ENCODE measurements at places on chromosomes 16 and 17. TPM values are rescaled to one million over a fixed set of nuclear protein-coding genes. Genes with fewer than 3 reads are reported as not detected.

- no peak for DNase-seq
Observed at GRCh38 chr16:14042706-14043105, 28.4 kb upstream of the MRTFB start.

GRCh38 chr16:57794849-57795430, 7.4 kb downstream of the KIFC3 start:
- DNase-seq = no peak

DNA sequence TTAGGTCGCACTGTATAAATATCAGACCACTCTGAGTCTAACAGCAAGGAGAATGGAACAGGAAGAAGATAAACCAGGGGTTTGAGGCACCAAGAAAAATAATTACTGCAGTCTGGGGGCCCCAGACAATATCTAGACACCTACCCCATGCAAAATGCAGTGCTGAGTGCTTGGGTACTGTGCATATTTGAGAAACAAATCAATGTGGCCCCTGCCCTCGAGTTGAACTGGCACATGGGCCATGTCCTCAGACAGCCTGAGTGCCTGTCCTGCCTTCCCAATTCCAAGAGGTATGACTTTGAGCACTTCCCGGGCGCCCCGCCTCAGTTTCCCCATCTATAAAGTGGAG, 6.2 kb upstream of the CIITA start:
- no peak for DNase-seq

DNA sequence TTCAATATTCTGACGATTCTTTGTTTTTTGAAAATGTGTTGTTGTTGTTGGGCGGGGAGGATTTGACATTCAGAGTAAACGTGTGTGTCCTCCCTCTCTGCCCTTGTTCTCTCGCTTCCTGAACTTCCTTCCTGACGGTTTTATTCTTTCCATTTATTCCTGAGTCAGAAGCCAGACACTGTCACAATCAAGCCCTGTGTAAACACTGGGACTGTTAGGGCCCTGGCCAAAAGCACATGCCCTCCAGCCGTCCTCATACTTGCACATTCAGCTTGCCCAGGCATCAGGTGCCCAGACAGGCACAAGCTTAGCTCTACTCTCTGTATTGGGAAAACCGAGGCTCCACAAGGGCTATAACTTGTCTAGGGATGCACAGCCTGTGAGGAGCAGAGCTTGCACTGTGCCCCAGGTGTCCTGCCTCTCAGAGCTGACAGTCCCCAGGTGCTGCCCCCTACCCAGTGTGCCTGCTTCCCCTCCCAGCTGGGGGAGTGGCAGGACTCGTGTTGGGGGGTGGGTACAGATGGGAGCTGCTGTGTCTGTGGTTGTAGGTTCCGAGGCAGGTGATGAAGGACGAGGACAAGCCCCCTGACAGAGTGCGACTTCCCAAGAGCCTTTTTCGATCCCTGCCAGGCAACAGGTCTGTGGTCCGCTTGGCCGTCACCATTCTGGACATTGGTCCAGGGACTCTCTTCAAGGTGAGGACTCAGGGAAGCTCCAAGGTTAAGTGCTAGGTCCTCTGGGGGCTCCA, 9.7 kb downstream of the ADGRG3 start:
- peak; percentile 14 for DNase-seq

DNA sequence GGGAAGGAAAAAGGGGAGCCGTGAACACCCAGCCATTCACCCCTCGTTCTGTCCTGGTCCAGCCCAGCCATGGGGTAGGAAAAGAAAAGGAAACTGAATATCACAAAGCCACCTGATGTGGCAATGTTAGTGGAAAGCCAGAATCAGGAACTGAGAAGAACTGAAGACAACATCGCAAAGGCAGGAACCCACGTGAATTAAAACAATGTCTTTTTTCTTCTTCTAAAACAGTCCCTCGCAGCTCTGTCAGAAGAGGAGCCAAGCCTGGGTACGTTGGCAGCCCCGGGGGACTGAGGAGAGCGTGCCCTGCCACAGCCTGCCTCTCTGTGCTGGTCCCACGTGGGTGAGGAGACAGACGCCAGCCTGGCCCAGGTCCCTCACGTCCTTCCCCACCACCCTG, 55.0 kb downstream of the ZNF423 start:
- DNase-seq = no peak

GRCh38 chr16:53369921-53370320, 64.3 kb upstream of the RBL2 start:
- no peak for DNase-seq

- DNase-seq = no peak
Observed at GRCh38 chr17:44955674-44956425, 8.3 kb upstream of the KIF18B start.

DNA sequence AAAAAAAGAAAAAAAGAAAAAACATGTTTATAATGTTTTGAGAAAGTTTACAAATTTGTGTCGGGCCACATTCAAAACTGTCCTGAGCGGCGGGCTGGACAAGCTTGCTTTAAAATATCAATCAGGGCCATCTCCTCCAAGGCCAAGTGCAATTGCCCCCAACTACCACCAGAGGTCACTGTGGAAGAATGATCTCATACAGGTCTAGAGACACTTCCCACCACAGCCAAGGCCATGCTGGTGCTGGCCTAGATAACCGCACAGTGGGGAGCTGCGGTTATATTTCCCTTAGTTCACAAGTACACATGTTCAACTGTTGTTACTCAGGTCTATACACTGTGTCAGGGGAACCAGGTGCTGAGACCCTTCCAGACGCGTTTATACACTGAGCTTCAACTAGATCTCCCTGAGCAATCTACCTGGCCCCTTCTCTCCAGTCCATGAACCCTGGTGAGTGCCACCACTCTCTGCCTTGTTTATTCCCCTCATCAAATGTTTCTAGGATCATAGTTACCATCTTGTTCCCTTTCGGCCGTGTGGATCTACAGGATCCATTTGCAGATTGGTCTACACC, 83.8 kb upstream of the CCL2 start:
- peak; percentile 68 for DNase-seq

DNA sequence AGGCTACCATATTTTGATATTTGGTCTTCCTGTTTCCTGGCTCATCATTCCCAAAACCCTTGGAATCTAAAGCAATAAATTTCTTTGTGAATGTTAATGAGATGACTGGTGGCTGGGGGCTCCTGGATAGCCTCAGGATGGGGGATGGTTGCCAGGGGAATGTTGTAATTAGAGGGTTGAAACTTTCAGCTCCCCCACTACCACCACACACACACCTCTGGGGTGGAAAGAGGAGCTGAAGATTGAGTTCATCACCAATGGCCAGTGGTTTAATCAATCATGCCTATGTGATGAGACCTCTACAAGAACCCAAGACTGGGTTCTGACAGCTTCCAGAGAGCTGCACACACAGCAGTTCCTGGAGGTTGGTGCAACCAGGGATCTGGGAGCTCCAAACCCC, 59.1 kb downstream of the HS3ST3A1 start:
- DNase-seq = no peak

- no peak for DNase-seq
Observed at GRCh38 chr17:17109907-17110306, 67.7 kb downstream of the MPRIP start.

DNA sequence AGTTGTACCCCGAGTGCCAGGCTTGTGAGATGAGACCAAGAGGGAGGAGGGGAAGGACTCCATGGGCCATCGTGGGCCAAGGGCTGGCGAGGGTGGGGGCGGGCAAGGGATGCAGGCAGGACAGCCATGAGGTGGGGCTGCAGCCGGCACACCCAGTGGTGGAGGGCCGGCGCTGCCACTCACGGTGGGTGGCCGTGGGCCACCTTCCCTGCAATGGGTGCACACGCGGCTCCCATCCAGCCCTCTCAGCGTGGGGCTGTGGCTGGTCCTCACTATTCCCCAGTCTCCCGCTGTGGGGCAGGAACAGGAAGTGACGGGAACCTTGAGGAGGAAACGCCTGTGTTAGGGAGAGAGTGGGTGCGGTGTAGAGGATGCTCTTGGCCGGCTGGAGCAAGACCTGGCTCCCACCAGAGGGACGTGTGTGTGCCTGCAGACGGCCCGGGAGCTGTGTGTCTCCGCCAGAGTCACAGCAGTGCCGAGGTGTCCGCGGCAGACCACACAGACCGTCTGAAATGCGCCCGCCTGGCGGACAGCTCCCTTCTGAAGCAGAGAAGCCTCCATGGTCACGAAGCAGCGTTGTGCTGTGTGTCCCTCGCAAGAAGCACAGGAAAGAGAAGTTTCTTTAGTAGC, 23.6 kb downstream of the CIBAR2 start:
- no peak for DNase-seq

DNA sequence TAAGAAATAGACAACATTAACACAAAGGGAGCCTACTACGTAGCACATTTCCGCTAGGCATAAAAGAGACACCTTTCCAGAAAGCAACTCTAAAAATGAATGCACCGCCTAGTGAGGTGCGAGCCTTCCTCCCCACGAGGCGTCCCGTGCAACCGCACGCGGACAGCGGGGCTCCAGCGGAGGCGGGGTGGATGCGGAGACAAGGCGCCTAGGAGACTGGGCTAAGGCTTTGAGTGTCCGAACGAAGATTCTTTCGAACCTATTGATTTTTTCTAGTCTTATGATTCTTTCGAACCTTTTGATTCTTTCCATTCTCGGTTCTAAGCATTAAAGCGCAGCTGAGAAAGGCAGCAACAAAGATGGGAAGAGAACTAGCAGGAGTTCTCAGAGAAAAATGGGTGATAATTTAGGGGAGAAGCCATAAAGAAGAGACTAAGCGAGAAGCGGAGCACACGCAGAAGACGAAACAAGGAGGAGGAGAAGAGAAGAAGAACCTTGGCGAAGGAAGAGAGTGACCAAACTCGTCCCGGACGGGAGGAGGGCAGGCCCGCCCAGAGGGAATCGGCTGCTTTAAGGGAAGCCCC, 394 bp upstream of the CPD start:
- DNase-seq = peak; percentile 23

GRCh38 chr16:12793120-12793864, 10.4 kb downstream of the CPPED1 start:
- DNase-seq = no peak

DNA sequence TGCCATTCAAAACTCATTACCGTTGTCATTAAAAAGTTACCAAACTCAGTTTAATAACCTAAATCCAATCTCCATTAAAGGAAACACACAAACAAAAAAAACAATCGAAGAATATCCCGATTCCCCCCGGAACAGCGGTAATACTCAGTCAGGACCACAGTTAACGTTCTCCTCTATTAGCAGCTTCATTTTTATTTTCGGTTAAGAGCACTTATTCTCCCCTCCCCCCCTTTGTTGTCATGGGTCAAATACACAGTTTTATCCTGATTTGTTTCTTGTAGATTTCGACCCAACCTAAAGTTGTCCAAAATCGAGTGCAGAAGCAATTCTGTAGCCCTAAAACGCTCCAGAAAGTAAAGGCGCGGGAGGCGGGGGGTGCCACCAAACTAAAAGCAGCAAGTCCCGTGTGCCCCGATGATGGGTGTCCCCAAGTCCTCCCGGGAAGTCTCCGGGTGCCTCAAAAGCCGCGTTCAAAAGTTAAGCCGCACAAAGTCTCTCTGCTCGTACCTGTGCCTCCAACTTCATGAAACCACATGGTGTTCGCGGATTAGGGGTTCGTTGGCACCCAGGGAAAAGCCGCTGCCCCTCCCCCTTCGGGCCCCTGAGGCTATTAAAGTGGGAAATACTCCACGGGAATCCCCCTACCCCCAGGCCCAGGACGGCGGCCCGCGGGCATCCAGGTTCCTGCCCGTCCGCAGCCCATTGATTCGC, 996 bp downstream of the SUMO2 start:
- DNase-seq = peak; percentile 14

DNA sequence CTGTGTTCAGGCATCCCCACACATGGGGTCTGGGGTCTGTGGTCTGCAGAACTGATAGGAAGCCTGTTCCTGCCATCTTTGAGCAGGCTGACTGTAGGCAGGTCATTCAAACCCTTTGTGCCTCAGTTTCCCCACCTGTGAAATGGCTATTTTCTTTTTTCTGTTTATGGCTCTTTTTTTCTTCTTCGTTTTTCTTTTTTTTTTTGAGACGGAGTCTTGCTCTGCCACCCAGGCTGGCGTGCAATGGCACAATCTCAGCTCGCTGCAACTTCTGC, 72.5 kb downstream of the ABCC6 start:
- DNase-seq = no peak

DNA sequence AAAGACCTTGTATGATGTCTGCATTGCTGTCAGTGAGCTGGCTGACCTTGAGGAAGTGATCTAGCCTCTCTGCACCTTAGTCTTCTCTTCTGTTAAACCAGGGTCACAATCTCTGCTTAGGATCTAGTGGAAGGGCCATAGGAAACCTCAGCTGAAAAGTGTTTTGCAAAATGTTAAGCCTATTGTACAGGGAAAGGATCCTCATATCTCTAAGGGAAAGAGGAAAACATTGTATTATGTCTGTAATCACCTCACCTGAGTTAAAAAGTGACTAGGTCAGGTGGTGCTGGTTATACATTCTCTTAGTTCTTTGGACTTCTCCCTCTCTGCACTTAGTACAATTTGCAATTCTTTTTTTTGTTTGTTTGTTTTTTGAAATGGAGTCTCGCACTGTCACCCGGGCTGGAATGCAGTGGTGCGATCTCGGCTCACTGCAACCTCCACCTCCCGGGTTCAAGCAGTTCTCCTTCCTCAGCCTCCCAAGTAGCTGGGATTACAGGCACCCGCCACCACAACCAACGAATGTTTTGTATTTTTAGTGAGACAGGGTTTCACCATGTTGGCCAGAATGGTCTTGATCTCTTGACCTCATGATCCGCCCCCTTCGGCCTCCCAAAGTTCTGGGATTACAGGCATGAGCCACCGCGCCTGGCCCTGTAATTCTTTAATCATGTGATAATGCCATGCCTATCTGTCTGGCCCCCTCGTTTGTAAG, 2.0 kb upstream of the SEPHS2 start:
- DNase-seq = no peak

DNA sequence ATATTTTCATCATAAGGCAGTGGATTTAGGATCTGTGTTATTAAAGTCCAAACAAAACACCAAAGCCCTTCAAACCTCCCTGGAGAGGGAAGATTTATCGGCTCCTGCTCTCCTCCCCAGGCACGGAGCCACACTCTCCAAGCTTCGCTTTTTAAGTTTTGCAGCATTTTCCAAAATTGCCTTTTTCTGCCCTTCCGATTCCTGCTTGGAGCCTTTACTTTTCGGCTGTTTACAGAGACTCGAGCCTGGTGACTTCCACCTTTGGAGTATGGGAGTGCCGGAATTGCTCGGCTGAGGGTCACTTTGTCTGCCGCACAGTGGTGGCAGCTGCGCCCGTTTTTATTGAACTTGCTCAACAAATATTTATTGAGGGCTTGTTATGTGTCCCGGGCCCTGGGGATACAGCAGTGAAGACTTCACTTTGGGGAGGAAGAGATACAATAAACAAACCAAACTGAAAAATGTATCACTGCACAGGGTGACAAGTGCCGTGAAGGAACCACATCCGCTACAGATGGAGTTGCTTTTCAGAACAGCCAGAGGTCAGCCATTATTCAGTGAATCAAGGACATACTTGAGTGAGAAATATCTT, 185.5 kb downstream of the NTN1 start:
- no peak for DNase-seq

The PIK3R5 gene
- total RNA-seq = 0.88 TPM

The KRTAP9-4 gene
- total RNA-seq = not detected

The SPATA22 gene
- total RNA-seq = not detected

The CAVIN1 gene
- 217 TPM for total RNA-seq

The LPO gene
- total RNA-seq = not detected

The OR1A1 gene
- not detected for total RNA-seq

The TBX21 gene
- not detected for total RNA-seq

The TP53TG3 gene
- 0.10 TPM for total RNA-seq

The ZG16B gene
- 1.2 TPM for total RNA-seq

The NOG gene
- total RNA-seq = 0.12 TPM

The ABCC12 gene
- 0.48 TPM for total RNA-seq

The MYH8 gene
- total RNA-seq = not detected

The CDH8 gene
- 1.3 TPM for total RNA-seq

The CCL8 gene
- total RNA-seq = not detected

The ADAD2 gene
- total RNA-seq = not detected
